ENCODE measurements at places on chromosomes 12 and 14.
A peak's percentile ranks its signal among the peaks of the same experiment; 100 is the strongest.

DNA sequence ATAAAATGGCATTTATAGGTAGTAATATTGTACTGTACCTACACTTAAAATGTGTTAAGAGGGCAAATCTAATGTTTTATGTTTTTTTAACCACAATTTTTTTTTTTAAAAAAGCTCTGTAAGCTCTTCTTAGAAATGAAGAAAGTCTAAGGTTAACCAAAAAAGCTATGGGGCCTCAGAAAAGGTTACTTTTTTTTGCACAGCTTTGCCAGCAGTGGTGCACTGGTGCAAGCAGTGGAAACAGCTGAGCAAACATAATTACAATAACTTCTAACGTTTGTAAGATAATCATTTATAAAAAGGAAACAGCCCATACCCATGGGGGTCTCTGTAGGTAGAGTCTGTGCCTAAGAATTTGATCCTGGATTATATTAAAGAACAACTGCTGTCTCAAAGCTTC is 85.1 kb upstream of the NID2 start:
- H3K36me3 ChIP-seq, result peaks cover 1% of the 10 kb centered on the region
- no peak for DNase-seq

GRCh38 chr14:22598896-22599244 is 770 bp downstream of the ABHD4 start:
- H3K27ac ChIP-seq, result peak overlapping the region; percentile 84
- H3K36me3 ChIP-seq, result peaks cover 31% of the 10 kb centered on the region
- H3K27me3 ChIP-seq, result no peaks in the 10 kb centered on the region
- H3K4me1 ChIP-seq, result peaks cover 39% of the 10 kb centered on the region
- peak; percentile 32 for DNase-seq

- H3K4me1 ChIP-seq, result no peaks in the 10 kb centered on the region
- DNase-seq, result no peak
- peaks cover 7% of the 10 kb centered on the region for H3K27me3 ChIP-seq
- H3K27ac ChIP-seq, result no peak overlapping the region
- no peak overlapping the region for H3K4me3 ChIP-seq
Observed at GRCh38 chr14:69850086-69850735, 29.0 kb upstream of the SMOC1 start.

- peaks cover 2% of the 10 kb centered on the region for H3K4me1 ChIP-seq
- DNase-seq, result no peak
Observed at GRCh38 chr12:15527201-15528080, 205.1 kb downstream of the PTPRO start.

DNA sequence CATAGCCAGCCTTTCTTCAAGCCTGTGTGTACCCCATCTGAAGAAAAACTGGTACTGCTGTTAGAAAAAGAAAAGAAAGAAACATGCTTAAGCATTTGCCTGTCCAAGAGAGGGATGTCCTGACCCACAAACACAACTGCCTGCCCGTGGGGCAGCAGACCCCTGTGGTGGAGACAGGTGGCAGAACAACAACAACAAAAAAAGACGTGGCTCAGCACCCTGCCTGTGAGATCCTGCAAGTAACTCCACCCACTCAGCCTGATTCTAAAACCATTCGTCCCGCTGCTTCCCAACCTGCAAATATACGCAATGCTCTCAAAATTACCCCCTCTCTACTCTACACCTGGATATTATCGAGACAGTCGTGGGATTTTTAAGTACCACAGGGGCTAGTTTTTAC is 64.9 kb upstream of the ZDHHC17 start:
- no peak for DNase-seq
- no peaks in the 10 kb centered on the region for H3K36me3 ChIP-seq
- peaks cover 6% of the 10 kb centered on the region for H3K27me3 ChIP-seq
- H3K27ac ChIP-seq, result no peak overlapping the region
- no peaks in the 10 kb centered on the region for H3K4me1 ChIP-seq
- H3K4me3 ChIP-seq, result no peak overlapping the region

GRCh38 chr12:74689071-74689655 is 151.5 kb downstream of the ATXN7L3B start:
- H3K27ac ChIP-seq, result no peak overlapping the region
- H3K4me1 ChIP-seq, result no peaks in the 10 kb centered on the region
- H3K4me3 ChIP-seq, result no peak overlapping the region
- no peak for DNase-seq
- H3K36me3 ChIP-seq, result no peaks in the 10 kb centered on the region
- H3K27me3 ChIP-seq, result peaks cover 2% of the 10 kb centered on the region

DNA sequence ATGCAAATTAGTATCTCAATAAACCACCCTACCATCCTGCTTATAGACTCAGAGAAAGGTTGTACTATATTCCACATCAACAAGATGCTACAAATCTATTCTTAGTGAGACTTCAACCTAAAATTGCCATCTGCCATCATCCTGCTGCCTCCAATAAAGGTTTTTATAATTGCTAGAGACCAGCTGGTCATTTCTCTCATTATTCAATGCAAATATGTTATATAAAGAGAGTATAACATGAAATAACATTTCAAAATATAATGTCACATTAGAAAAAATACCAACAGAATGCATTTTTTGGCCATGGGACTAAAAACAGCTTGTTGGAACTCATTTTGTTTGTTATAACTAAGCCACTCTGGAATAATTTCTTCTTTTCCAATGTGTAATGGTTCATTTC is 247.3 kb downstream of the LRIG3 start:
- DNase-seq, result no peak
- no peak overlapping the region for H3K4me3 ChIP-seq
- no peaks in the 10 kb centered on the region for H3K27me3 ChIP-seq

DNA sequence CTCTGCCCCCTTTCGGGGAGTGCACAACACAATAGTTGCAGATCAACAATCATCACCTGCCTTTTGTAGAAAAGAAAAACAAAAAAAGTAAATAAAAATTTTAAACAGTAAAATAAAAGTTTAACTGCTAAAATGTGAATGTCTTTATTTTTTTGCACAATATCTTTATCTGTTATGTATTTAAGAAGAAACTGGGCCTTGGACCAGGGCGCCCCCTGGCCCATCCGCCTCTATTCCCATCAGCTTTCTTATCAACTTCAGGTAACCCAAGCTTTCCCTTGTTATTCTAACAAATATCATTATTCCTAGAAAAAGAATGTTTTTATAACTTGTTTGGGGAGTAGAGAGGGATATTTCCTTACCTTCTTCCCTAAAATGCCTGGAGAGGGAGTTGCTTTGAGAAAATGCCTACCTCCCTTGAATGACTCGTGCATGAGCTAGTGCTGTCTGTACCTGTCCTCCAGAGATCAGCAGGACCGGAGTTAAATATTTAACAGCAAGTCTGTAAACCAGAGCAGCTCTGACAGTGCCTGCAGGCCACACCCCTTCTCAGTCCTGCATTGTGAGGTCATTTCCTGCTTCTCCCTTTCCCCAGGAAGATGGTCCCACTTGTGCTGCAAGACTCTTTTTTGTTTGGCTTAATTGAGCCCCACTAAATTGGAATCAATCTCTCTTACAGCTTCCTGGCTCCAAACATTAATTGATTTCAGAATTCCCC is 192.8 kb upstream of the RGS6 start:
- H3K4me3 ChIP-seq, result no peak overlapping the region
- H3K4me1 ChIP-seq, result no peaks in the 10 kb centered on the region
- H3K36me3 ChIP-seq, result peaks cover 34% of the 10 kb centered on the region
- DNase-seq, result no peak
- H3K27me3 ChIP-seq, result peaks cover 1% of the 10 kb centered on the region

DNA sequence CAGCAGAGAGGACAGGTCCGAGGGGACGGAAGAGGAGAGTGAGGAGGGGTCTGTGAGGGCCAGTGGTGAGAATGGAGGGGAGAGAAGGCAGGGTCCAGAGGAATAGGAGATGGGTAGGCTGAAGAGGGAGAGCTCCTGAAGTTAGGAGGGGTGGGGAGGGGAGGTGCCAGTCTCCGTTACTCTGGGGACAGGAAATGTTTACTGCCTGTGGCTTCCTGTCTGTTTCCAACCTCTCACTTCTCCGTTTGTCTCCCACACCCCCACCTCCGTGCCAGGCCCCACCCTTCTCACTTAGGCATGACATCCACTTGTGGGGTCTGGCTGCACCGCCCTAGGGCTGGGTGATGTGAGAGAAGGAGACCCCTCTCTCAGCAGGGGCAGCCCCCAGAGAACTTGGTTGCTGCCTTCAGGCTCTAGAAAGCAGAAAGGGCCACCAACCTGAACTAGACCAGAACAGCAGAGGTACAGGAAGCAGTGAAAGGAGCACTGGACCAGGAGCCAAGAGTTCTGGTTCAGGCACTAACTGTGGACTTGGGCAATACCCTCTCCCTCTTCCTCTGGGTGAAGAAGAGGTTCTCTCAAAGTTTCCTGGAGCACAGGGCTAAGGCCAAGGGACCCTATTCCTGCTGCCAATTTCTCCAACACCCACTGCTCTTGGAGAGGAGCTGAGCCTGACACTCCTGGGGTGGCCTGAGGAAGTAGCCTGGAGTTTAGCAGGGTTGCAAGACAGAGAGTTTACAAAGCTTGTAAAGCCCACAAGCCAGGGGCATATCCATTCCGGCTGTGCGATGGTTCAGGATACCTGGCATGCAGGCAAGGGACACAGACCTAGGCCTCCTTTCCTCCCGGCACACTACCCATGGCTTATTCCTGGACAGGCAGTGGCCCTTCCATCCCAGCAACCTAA is 5.5 kb downstream of the ITGA5 start:
- H3K27ac ChIP-seq, result peak overlapping the region; percentile 87
- H3K27me3 ChIP-seq, result no peaks in the 10 kb centered on the region
- H3K4me1 ChIP-seq, result peaks cover 65% of the 10 kb centered on the region
- DNase-seq, result peak; percentile 75
- peak overlapping the region; percentile 79 for H3K4me3 ChIP-seq

GRCh38 chr14:92340071-92340470 is 17.1 kb downstream of the SLC24A4 start:
- no peak for DNase-seq
- no peaks in the 10 kb centered on the region for H3K36me3 ChIP-seq
- peaks cover 17% of the 10 kb centered on the region for H3K4me1 ChIP-seq
- H3K27ac ChIP-seq, result no peak overlapping the region

- peaks cover 17% of the 10 kb centered on the region for H3K4me1 ChIP-seq
- no peak overlapping the region for H3K27ac ChIP-seq
- H3K27me3 ChIP-seq, result no peaks in the 10 kb centered on the region
- no peak overlapping the region for H3K4me3 ChIP-seq
Observed at GRCh38 chr12:69519871-69520270, 49.7 kb downstream of the FRS2 start.

DNA sequence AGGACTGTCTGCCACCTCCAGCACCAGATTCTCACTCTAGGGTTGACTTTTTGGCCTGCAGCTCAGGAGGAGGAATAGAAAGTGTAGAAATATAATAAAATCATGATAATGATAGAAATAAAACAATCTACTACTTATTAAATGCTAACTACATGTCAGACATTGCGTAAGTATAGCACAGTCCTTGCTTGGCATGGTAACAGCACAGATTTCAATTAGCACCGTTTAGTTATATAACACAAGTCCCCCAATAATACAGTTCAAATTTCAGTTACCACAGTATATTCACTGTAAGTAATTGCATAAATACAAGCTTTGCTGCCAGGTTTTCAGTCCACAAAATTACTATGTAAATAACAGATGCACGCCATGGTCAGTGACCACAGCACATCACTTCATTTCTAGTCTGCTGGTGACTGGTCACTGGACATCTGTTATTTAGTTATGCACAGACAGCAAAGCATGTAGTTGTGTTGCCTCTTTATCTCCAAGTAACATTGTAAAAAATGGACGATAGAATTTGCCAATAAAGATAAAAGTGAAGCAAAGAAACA is 6.5 kb upstream of the GLT8D2 start:
- H3K4me1 ChIP-seq, result peaks cover 8% of the 10 kb centered on the region
- H3K27me3 ChIP-seq, result peaks cover 57% of the 10 kb centered on the region
- H3K36me3 ChIP-seq, result no peaks in the 10 kb centered on the region

DNA sequence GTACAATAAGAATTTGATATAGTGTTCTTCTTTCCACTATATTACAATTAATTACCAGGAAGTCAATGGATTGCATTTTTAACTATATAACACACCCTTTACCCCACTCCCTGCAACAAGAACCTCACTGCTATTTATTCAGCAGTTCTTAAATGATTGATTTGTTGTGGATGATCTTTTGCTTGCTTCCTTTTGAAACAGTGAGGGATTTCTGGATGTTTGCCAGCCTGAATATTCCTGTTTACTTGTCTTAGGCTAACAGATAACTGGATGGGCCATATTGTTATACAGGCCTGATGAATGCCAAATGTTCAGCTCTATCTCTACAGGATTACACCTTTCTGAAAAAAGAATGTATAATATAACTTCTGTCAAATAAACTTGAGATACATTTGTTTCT is 497.6 kb downstream of the APAF1 start:
- no peaks in the 10 kb centered on the region for H3K27me3 ChIP-seq
- no peaks in the 10 kb centered on the region for H3K36me3 ChIP-seq
- H3K4me3 ChIP-seq, result no peak overlapping the region
- H3K4me1 ChIP-seq, result no peaks in the 10 kb centered on the region

Measured in activated T-helper 1 cell treated with anti-CD3 and anti-CD28 coated beads, Interleukin-12 subunit alpha, Interleukin-12 subunit beta, Interleukin-2, Interleukin-4 antibody, amounts not matched to agents 30 ng/mL and 10 ng/mL and 1 ng/mL, durations not matched to agents 14 hours and 24 hours and 36 hours (primary cell).